Brain microvascular endothelial cell (primary cell): ENCODE measurements at places on chromosomes 5 and 9.

DNA sequence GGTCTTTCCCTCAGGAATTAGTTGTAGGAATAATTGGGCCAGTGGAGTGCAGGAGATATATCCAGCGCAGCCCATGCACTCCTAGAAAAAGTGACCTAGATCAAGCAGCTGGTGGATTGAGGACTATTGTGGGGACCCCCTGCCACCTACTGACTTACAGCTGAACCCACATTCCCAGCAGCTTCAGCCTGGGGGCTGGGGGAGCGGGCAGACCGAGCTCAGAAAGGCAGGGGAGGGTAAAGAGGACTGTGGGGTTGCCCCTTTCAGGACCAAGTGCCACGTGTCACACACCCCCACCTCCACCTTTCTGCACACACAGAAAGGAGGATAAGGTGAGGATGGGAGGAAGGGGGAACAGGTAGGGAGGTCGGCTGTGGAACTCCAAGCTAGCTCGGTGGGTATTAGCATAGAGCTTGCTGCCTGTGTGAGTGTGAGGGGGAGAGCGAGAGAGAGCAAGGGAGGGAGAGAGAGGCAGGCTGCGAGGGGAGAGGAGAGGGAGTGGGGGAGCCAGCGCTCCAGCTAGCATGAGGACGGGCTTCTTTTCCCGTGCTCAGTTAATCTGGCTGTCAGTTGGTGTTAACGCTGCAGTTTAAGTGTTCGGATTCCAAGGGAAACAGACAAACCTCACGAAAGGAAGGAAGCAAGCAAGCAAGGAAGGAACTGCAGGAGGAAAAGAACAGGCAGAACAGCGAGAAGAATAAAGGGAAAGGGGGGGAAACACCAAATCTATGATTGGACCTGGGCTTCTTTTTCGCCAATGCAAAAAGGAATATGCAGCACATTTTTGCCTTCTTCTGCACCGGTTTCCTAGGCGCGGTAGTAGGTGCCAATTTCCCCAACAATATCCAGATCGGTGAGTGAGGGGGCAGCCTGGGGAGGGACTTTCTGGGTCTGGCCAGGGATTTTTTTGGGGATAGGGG, at the start of gene GRIA1:
TSS of gene GRIA1 (plus strand) at position 553 of the 920 bp plus-strand sequence.
- no peak for DNase-seq

DNA sequence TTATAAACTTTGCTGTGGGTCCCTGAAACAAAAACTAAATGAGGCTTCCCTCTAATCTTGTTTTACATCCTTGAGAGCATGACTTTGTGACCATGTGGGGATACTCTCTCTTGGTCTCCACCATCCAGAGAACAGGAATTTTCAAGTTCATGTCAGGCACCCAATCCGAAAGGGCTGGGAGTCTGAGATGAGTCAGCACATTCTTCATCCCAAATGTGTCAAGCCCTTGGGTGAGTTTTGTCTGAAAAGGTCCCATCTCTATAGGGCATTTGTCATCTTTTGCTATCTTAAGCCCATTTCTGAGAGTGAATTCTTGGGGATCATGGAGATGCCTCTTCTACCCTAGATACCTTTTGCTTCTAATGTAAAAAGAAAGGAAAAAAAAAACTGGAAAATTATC, 26.9 kb upstream of the RAPGEF6 start:
- no peak for DNase-seq

- no peak for DNase-seq
Measured at GRCh38 chr9:21833090-21833801, 30.8 kb downstream of the MTAP start.

DNA sequence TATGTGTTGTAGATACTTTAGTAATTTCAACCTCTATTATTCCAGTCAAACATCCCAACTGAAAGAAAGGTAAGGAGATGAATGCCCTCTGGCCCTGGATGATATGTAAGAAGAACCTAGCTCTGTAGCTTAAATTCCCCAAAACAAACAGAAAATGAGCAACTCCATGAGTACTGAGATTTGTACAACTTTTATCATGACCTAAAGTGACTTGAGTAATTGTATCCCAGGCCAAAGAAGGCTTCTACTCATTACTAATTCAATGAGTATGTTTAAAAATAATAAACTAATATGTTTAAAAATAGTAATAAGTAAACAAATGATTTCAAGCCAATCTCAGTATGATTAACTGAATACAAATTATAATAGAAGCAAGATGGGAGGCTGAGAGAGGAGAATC, 414.0 kb upstream of the ACTBL2 start:
- no peak for DNase-seq

- peak; percentile 5 for DNase-seq
Measured at GRCh38 chr9:14881006-14881405, 29.2 kb downstream of the FREM1 start.

GRCh38 chr9:109708451-109708945, 71.5 kb upstream of the PALM2AKAP2 start:
- no peak for DNase-seq

- DNase-seq = no peak
Measured at GRCh38 chr9:69214939-69215338, 40.9 kb downstream of the TJP2 start.

DNA sequence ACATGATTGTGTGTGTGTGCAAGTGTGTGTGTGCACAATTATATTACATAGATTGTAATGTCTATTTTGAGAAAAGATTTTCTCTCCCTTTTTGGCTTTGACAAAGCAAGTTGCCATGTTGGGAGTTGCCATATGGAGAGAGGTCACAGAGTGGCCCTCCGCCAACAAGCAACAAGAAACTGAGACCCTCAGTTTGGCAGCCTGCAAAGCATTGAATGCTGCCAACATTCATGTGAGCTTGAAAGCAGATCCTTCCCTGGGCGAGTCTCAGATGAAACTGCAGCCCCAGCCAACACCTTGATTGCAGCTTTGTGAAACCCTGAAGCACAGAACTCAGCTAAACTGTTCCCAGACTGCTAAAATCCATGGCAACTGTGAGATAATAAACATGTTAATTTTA, 498.0 kb downstream of the NR2F1-AS1 start:
- DNase-seq = no peak

GRCh38 chr5:158209219-158209908, 350.4 kb upstream of the CLINT1 start:
- no peak for DNase-seq

- no peak for DNase-seq
Measured at GRCh38 chr5:154816891-154817492, 33.4 kb downstream of the FAXDC2 start.

DNA sequence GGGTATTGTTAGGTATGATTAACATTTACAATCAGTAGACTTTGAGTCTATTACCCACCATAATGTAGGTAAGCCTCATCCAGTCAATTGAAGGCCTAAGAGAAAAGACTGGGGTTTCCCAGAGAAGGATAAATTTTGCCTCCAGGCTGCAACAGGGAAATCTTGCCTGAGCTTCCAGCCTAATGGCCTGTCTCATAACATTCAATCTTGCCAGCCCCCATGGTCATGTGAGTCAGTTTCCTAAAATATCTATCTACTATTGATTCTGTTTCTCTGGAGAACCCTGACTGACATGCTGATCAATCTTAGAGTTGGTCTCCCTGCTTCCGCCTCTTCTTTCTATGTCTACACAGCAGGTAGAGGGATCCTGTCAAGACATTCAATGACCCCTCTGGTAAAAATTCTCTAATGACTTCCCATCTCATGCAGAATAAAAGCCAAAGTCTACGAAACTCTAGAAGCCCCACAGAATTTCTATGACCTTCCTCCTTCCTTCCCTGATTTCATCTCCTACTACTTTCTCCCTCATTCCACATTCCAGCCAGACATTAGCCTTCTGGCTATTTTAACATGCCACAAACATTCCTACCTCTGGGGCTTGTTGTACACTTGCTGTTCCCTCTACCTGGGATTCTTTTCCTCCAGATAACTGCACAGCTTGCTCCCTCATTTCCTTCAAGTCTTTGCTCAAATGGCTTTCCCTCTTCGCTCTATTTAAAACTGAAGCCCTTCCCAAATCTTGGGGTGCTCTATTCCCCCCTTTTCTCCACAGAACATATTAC, 60.2 kb downstream of the FBXW11 start:
- DNase-seq = no peak

GRCh38 chr5:73039082-73039481, 81.3 kb upstream of the TMEM171 start:
- no peak for DNase-seq
